Cerebellar nuclear complex (tissue), 1 donor: ENCODE measurements at places on chromosomes 2 and 18.

GRCh38 chr2:232523682-232524597 lies 2.0 kb upstream of the CHRND start:
- no peak for DNase-seq

GRCh38 chr2:241081643-241082340 lies 20.3 kb downstream of the MTERF4 start:
- DNase-seq = no peak

DNA sequence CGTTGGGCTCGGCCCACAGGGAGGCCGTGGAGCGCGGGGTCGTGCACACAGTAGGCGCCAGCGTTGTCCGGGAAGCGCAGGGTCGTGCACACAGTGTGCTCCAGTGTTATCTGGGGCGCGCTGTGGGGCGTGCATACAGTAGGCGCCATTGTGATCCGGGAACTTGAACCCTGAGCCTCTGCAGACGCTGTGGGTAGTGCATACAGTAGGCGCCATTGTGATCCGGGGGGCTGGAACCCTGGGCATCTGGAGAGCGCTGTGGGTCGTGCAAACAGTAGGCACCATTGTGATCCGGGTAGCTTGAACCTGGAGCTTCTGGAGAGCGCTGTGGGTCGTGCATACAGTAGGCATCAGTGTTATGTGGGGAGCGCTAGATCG lies 793 bp downstream of the ZNF236 start:
- no peak for DNase-seq

GRCh38 chr2:8627692-8628085 lies 54.2 kb upstream of the ID2 start:
- DNase-seq = no peak

DNA sequence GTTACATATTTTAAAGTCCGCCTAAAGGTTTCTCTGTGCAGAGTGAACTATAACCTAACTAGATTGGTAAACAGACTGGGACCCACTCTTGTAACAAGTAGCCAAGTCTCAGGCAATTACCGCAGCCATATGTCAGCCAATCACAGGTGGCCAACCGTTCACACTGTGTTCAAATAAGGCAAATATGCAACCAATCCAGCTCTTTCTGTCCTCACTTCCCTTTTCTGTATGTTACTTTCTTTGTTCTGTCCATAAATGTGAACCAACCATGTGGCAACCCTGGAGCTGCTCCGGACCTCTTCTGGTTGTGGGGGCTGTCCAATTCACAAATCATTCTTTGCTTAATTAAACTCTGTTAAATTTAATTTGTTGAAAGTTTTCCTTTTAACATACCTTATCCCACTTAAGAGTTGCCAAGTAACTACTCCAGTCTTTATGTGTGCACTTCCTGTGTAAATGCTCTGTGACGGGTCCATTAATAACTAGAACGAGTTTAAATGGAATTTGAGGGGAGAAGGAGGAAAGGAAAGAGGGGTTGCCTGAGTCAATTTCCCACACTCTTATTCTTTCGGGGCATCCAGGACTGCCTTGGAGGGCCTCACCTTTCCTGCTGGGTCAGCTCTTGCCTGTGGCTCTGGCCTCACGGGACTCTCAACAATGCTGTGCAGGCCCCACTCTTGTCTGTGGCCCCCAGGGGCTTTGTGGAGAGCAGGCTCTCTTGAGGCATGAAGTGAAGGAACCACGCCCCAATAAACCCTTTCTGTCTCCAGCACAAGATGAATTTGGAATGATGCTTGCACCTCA lies 6.6 kb upstream of the RPL37A start:
- DNase-seq = no peak

GRCh38 chr2:234910186-234910679 lies 41.6 kb upstream of the SH3BP4 start:
- no peak for DNase-seq

DNA sequence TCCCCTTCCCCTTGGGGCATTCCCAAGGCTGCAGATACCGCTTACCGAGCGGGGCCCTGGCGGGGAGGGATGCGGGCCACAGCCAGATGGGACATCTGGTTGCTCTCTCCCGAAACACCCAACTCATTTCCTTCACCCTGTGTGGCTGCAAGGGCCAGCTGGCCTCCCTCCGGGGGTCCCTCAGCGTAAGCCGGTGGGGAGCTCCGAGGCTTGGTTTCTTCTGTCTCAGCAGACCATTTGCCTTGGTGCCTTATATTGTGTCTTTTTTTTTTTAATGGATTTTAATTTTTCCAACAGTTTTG lies 107.6 kb upstream of the ODC1 start:
- DNase-seq = no peak

- no peak for DNase-seq
Observed at GRCh38 chr2:174673876-174674275, 76.3 kb upstream of the WIPF1 start.

GRCh38 chr2:86624267-86624547 lies 542 bp upstream of the RNF103 start:
- DNase-seq = no peak

- DNase-seq = no peak
Observed at GRCh38 chr2:162422894-162423293, 79.0 kb downstream of the GCA start.

GRCh38 chr2:173571887-173572680 lies 217.4 kb downstream of the CDCA7 start:
- DNase-seq = no peak

DNA sequence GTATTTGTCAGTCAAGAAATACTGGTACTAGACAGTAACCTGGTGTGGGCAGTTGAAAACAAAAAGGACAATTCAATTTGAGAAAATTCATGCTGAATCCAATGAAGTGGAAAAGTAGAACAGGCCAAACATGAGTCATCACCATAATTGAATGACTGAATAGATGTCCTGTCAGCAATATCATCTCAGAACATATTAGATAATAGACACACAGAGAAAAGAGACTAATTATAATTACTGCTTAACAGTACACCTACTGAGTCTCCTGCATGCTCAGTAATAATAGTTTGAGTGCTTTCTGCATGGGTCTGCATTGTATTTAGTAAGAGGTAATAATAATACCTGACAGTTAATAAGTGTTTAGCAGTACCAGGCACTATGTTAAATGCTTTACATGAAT lies 138.6 kb upstream of the ZC3H15 start:
- no peak for DNase-seq

DNA sequence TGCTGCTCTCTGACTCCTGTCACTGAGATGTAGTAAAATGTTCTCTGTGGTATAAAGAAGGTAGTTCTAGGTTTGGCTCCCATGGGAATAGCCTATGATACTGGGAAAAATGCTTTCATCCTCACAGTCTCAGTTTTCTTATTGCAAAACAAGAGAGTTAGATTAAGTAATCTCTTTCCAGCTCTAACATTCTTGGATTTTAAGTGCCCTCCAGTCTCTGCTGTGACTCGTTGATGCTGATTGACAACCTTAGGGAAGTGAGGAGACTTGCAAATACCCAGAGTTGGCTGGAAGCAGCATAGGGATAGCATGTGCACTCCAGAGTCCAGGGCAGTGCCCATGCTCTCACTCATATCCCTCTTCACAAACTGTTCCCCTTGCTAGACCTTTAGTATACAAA lies 534.9 kb downstream of the SLC4A3 start:
- DNase-seq = no peak

GRCh38 chr2:240511351-240512108 lies 46.3 kb downstream of the ANKMY1 start:
- no peak for DNase-seq

DNA sequence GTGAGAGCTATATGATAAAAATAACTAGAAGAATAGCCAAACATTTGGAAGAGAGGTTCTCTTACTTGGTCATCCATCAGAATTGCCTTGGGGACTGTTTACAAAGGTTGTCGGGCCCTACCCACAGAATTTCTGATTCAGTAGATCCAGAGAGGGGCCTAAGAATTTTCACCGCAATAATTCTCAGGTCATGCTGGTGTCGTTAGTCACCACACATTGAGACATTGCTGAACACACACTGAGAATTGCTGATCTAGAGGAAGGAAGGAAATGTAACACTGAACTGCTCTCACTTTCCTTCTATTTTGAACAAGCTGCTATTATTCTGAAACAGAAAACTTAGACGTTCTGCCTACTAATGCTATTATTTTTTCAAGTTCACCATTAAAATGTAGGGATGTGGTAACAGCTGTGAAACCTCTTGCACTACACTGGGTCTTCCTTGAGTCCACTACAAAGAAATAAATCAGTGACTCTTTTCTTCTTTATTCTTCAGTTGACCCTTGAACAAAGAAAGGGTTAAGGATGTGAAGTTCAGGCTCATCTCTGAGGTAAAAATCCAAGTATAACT lies 491.3 kb downstream of the DPP10 start:
- no peak for DNase-seq

DNA sequence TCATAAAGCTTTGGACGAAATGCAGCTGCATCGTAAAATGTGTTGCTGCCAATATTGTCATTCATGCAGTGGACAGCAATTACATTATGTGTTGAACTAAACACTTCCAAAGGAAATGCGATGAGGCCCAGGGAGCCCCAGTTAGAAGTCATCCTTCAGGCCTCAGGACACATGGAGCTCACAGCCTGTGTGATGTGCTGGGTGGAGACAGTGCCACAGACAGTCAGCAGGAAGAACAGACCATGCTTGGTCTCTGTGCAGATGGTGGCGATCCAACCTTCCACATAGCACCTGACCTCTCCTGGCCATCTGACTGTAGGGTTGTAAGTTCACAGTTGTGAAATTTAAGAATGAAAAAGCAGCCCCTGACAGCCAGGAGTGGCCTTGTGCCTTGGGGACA lies 118.3 kb upstream of the ALKAL2 start:
- DNase-seq = no peak

DNA sequence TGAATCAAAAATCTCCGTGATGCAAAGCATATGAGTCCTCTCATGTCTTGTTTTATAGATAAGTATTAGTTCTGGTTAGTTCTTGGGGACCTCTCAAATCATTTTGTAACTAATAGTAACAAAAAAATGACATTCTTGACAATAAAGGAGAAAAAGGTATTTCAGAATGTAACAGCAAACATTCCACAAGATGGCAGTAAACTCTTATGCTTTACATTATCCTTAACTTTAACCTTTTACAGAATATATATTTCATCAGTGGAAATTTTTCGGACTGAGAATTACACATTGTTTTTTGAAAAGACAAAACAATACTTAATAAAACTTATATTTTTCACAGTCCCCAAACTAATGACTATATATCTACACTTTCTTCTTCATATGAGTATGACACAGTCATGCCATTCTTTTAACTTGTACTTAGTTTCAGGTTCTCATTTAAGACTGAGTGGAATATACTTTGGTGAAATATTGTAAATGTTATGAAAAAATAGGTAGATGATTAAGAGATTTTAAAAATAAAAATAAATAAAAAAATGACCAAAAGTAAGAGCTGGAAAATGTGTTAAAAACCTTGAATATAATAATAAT lies 142.9 kb upstream of the NXPH2 start:
- DNase-seq = no peak

- no peak for DNase-seq
Observed at GRCh38 chr18:37668971-37669747, 103.6 kb upstream of the CELF4 start.

DNA sequence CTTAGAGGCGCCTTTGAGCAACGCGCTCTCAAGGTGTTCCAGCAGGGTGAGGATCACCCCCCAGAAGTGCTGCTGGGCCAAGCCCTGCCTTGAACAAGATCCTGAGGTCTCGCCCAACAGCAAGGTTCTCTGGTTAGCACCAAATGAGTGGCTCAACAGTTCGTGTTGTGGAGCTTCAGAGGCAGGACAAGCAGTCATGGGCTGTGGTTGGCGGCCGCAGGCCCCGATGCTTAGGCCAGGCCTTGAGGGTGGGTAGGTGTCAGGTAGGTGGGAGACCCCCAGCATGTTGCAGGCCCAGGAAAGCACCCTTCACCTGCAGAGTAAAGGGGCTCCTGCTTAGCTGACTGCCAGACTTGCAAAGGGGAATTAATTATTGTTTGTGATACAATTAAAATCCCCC lies 70.2 kb upstream of the FOSL2 start:
- DNase-seq = no peak

DNA sequence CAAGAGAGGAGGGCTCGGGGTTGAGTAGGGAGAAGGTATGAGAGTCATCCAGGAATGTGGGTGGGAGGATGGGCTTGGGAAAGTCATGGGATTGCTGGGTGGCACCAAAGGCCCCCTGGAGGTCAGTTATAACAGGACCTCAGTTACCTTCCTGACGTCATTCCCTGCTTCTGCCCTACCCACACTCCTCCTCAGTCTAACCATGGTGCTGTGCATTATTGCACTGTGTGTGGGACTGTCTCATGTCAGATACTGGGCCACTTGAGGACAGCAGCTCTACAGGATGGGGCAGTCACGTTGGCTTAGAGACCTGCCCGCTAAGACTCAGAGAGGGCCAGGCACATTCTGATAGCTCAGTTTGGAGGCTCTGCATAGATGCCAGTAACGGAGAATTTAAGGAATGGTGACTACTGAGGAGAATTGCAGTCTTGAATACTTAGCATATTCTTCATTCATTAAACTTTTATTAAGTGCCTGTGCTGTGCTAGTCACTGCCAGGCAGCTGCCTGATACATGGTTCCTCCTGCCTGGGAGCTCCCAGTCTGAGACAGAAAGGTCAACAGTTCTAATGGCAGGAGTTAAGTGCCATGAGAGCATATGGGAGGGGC lies 90.5 kb downstream of the LAMA3 start:
- DNase-seq = no peak

- DNase-seq = no peak
Observed at GRCh38 chr2:165635532-165635931, 158.5 kb downstream of the GALNT3 start.

DNA sequence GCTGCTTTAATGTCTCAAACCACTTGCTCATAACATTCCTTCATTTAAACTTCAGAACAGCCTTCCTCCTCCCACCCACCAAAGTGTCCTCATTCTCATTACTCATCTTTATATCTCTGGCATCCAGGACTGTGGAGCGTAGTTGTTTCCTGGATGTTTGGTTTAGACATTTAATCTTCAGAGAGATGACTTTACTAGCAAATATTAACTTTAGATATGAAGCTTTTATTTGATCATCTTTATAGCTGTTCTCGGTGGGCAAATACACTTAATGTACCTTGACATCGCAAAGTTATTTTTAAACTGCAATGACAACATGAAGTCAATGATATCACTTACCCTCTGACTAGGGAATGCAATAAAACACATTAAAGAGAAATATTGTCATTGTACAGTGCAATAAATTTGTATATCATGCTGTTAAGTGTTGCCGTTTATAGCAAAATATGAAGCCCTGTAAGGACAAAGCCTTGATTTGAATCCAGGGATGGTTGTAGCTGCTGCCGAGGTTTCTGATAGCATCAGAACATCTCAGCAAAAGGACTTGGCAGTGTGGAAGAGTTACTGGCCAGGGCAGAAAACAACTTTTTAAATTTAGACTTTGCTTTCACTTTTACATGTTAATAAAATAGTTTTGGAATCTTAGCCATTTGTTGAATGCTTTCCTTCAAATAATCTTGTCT lies 4.6 kb upstream of the LAMA3 start:
- DNase-seq = no peak
